Fibroblast of lung (primary cell): ENCODE measurements at places on chromosomes 7 and 10. TPM values are rescaled to one million over a fixed set of nuclear protein-coding genes. Genes with fewer than 3 reads are reported as not detected.
A peak's percentile ranks its signal among the peaks of the same experiment; 100 is the strongest.

The ACTR3C gene
- total RNA-seq: 0.50 and 2.6 TPM in 2 replicates

The CHCHD3 gene
- 88.3 and 94.0 TPM in 2 replicates for total RNA-seq

DNA sequence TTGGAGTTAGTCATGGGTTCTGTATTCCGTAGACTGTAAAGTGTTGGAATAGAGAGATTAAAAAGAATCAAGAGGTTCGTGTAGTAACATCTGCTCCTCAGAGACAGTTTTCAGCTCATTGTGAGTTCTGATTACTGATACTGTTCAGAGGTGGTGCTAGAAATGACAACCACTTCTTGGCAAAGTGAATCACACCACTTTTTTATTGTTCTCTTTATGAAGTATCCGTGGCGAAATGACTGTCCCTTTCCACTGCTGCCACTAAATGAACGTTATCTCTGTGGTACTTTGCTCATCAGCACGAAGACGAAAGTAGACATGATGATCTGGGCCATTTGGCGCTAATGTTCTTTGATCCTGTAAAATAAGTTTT, 860 bp downstream of the RPP30 start:
- H3K4me1 ChIP-seq: no peaks in the 10 kb centered on the region
- DNase-seq: no peak

DNA sequence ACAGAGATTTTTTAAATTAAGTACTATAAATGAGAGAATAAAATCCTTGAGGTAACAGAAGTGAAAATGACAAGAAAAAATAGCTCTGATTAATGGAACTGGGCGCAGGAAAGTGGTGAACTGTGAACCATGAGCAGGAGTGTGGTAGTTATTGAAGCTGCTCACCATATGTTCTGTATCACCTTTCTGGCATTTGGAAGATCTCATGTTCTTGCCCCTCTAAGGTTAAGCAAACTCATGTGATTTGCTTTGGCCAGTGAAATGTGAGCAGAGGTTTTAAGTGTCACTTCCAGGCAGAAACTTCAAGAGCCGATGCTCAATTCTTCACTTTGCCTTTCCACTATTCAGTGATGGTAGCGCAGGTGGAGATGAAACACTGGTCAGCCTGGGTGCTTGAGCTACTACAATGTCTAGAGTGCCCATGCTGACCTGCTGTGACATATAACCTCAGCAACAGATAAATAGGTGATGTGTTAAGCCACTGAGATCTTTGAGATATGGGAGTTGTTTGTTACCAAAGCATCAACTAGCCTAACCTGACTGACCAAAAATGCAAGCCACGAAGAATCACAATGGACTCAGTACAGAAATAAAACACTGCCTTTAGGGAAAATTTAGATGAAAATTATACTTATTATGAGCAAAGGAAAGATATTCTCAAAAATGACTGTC, 18.4 kb downstream of the MTPAP start:
- DNase-seq: peak; percentile 12
- no peak overlapping the region for H3K4me3 ChIP-seq
- H3K27me3 ChIP-seq: no peaks in the 10 kb centered on the region
- H3K4me1 ChIP-seq: no peaks in the 10 kb centered on the region
- no peak overlapping the region for H3K27ac ChIP-seq

- H3K27ac ChIP-seq: no peak overlapping the region
- peak; percentile 42 for DNase-seq
- H3K4me1 ChIP-seq: peaks cover 5% of the 10 kb centered on the region
- no peaks in the 10 kb centered on the region for H3K36me3 ChIP-seq
- no peak overlapping the region for H3K4me3 ChIP-seq
Observed at GRCh38 chr10:87640043-87640442, 19.6 kb upstream of the PAPSS2 start.

DNA sequence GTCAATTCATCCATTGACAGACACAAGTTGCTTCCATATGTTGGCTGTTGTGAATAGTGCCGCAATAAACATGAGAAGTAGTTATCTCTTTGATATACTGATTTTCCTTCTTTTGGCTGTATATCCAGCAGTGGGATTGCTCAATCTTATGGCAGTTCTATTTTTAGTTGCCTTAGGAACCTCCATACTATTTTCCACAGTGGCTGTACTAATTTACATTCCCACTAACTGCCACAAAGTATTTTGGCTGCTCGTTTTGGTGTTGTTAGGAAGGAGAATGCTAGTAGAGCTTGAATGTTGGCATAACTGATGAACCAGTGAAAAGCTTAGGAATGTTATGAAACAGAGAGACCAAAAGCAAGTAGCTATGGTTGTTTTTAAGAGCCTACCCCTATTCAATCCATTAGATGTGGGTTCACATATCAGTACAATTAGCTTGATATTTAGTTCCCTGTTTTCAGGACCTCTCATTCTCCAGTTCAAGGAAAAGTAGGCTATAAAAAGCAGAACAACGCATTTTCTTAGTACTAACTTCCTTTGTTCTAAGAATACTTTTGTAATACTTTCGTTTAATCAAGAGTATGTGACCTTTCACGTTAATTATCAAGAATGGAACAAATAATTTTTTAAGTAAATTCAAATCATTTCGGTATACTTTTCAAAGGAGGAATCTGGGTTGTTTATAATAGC, 100.3 kb downstream of the FAS start:
- H3K36me3 ChIP-seq: no peaks in the 10 kb centered on the region
- peak; percentile 50 for DNase-seq
- no peak overlapping the region for H3K27ac ChIP-seq
- peaks cover 3% of the 10 kb centered on the region for H3K4me1 ChIP-seq
- no peak overlapping the region for H3K4me3 ChIP-seq
